Caudate nucleus (tissue), 63 donors: ENCODE measurements at places on chromosomes 13 and 19.

DNA sequence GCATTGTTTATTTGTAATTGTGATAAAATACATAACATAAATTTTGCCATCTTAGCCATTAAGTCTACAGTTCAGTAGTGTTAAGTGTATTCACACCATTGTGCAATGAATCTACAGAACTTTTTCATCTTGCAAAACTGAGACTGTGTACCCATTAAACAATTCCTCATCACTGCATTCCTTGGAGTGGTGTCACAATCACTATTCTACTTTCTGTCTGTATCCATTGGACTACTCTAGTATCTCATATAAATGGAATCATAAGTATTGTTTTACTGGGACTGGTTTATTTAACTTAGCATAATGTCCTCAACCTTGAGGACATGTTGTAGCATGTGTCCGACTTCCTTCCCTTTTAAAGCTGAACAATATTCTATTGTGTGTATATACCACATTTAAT, 36.8 kb downstream of the UFM1 start:
- DNase-seq = no peak

DNA sequence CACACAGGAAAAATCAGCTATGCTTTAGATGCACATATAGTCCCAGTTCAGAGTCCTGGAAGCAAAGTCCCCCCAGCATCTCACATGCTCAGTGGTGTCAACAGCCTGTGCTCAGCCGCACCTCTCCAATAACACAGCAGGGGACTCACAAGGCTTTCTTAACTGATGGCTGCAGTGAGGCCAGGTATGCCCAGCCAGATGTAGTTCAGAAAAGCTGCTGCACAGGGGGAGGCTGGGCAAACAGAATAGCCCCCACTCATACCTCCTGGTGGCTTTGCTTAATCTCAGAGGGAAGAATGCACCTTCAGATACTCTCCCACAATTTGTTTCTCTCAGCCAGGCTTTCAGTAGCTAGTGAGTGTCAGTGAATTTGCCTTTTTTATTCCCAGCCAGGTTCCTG, 33.4 kb downstream of the FAM124A start:
- no peak for DNase-seq

DNA sequence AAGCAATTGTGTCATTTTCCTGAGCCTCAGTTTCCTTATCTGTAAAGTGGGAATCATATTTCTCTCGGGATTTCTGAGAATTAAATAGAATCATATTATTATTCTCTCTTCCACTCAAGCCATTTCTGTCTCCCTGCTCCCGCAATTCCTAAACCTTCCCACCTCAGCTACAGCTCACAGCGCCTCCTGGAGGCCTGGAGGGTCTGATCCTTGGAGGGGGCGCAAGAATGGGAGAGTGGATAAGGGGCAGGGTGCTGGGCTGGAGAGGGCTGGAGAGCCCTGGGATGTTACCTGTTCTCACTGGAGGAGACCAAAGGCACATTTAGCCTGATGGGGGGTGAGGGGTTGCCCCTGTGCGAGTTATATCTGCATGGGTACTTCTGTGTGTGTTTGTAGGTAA, 31.1 kb upstream of the CYP2S1 start:
- DNase-seq = no peak

DNA sequence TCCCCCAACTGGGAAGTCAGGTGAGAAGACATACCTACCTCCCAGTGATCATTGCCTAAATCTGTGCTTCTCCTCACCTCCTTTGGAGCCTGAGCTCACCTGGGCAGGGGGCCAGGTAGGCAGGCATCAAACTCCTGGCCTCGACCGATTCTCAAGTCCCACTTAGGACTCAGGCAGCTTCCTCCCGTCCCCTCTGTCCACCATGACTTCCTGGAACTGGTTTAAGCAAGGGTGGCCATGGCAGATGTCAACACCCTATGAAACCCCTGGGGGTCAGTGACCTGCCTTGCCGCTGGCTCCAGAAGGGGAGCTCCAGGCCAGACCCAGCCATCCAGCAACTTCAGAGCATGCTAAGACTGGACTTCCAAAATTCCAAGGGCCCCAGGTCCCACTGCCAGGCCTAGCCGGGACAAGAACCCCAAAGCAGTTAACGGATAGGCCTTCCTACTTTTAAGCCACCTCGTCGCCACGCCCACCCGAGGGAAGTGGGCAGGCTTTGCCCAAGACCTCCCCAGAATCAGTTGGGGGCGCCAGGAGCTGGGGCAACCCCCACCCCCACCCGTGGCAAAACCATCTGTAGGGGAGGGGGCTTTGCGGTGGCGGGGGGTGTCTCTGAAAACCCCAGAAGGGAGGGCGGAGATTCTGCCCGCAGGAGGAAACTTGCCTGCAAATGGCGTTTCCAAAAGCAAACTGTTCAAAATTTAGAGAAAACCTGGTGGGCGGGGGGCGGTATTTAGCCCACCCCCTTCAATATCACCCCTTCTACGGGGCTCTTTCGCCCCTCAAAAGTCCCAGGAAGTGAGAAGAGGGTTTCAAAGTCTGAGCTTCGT, 657 bp downstream of the PLIN3 start:
- no peak for DNase-seq

DNA sequence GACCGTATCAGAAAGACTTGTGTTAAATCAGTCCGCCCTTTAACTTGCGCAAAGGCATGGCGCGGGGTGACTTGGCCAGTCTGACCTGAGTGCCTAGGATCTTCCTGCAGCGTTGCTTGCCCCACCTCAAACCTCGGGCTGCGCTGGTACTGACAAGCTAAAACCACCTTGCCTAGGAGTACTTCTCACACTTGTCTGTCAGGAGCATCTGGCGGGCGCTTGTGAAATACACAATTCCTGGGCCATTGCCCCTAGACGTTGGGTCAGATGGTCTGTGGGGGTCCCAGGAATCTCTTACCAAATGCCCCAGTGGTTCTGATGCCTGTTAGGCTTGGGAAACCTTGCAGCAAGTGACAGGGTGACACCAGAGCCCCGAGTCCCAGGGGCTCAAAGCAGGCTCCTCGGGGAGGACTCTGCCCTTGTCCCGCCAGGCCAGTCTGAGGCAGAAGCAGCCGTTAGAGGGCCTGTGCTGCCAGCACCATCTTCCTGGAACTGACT, 12.9 kb downstream of the CEBPG start:
- no peak for DNase-seq

GRCh38 chr19:29945433-29945832, 3.4 kb downstream of the URI1 start:
- no peak for DNase-seq
